ENCODE measurements at places on chromosomes 6 and 20.

GRCh38 chr20:35618263-35619131 is 2.9 kb downstream of the SPAG4 start:
- DNase-seq: no peak

GRCh38 chr20:32179515-32179914 is 28.0 kb downstream of the PLAGL2 start:
- no peak for DNase-seq

GRCh38 chr6:112122756-112123155 is 35.4 kb downstream of the FAM229B start:
- no peak for DNase-seq

DNA sequence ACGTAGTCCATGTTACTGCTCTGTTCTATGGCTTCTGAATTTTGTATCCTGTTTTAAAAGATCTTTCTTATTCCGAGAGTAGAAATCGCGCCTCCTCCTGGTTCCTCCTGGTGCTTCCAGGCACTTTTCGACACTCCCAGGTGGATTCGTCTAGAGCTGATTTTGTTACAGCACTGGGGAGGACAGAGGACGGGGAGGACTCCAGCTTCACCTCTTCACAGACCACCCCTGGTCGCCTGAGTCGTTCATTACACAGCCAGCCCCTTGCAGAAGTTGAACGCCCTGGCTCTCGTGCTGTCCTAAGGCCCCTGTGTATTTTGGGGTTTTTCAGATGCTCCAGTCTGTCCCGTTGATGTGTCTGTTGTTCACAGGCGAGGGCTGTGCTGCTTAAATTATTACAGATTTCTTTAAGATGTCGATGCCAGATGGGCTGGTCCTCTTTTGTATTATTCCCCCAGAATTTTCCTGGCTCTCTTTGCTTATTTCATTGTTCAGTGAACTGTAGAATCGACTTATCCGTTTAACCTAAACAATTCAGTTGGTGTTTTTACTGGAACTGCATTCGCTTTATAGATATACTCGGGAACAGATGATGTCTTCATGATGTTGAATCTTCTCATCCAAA is 30.5 kb downstream of the COL20A1 start:
- DNase-seq: peak; percentile 48

- no peak for DNase-seq
Measured at GRCh38 chr6:49980898-49981297, 11.5 kb upstream of the DEFB113 start.

DNA sequence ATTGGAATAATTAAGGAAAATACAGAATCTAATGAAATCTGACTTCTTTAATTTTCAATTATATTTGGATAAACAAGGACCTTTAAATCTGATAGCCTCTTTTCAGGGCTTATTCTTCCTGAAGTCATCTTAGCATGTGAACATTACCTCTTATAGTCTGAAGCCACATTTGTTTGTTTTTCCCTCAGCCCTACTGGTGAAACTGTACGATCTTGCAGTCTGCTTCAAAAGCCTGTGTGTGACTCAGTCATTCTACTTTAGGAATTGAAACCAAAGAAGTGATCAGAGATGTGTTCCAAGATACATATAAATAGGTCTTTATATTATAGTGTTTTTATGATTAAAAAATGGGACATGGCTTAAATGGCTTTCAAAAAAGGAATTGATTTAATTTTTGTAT is 67.5 kb downstream of the MACROD2 start:
- no peak for DNase-seq
